ENCODE measurements at places on chromosomes 6 and 20.
A peak's percentile ranks its signal among the peaks of the same experiment; 100 is the strongest.

- DNase-seq, result no peak
Measured at GRCh38 chr6:88359530-88360202, 193.5 kb upstream of the CNR1 start.

GRCh38 chr6:166739976-166740318 is 112.9 kb upstream of the RPS6KA2 start:
- no peak for DNase-seq

- no peak for DNase-seq
Measured at GRCh38 chr6:121093928-121094327, 240.4 kb downstream of the TBC1D32 start.

- DNase-seq, result no peak
Measured at GRCh38 chr6:139243536-139243935, 48.3 kb downstream of the TXLNB start.

DNA sequence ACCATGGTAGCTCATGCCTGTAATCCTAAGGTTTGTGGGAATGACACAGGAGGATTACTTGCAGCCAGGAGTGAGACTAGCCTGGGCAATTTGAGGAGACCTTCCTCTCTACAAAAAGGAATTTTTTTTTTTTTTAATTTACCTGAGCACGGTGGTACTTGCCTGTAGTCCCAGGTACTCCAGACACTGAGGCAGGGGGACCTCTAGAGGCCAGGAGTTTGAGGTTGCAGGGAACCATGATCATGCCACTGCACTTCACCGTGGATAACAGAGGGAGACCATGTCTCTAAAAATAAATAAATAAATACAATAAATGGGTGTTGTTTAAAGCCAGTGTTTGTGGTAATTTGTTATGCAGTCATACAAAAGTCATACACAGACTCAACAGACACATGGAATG is 2.4 kb upstream of the HLA-F start:
- no peak for DNase-seq

GRCh38 chr6:170444056-170444591 is 109.0 kb downstream of the PSMB1 start:
- no peak for DNase-seq

DNA sequence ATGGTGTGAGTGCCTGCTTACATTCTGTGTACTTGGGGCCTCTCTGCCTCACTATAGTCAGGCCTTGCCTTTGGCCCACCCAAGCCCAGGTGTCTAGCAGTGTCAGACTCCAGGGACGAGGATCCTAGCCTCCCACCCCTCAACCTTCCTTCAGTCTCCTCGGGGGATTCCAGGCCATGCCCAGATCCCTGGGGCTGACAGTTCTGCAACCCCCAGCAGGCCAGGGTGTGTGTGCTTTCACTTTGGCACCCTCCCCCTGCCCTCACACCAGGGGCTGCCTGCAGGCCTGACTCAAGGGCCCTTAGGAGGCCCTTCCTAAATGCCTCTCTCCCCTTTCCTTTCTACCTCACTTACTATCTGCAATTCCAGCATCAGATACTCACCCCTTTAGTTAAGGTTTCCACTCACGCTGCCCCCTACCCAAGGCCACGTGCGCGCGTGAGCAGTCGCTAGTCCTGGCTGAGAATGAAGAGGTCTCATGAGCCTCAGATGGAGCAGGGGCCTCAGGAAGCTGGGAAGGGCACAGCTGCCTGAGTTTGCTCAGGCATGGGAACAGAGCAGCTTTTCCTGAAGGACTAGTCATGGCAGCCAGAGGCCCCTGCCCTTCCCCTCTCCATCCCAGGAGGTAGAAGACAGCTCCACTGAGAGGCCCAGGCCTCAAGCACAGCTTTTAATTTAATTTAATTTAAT is 859 bp upstream of the CLPS start:
- DNase-seq, result peak; percentile 32

- DNase-seq, result no peak
Measured at GRCh38 chr6:108809211-108809610, 39.0 kb upstream of the ARMC2 start.

DNA sequence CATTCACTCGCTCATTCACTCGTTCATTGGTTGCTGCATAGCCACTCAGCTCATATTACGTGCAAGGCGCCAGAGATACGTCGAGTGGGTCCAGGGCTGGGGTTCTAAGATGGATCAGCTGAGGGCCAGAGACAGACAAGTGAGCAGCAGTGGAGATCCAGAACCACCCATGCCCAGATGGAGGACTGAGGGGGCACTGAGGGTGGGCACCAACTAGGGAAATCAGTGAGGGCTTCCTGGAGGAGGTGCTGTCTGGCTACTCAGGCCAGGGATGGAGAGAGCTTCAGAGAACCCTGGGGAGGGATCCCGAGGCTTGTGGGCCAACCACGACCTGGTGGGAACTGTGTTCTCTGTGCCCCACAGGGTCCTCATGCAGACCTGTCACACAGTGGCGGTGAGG is 364 bp upstream of the SPDEF start:
- no peak for DNase-seq

GRCh38 chr6:138397128-138398122 is 6.6 kb upstream of the HEBP2 start:
- DNase-seq, result no peak

DNA sequence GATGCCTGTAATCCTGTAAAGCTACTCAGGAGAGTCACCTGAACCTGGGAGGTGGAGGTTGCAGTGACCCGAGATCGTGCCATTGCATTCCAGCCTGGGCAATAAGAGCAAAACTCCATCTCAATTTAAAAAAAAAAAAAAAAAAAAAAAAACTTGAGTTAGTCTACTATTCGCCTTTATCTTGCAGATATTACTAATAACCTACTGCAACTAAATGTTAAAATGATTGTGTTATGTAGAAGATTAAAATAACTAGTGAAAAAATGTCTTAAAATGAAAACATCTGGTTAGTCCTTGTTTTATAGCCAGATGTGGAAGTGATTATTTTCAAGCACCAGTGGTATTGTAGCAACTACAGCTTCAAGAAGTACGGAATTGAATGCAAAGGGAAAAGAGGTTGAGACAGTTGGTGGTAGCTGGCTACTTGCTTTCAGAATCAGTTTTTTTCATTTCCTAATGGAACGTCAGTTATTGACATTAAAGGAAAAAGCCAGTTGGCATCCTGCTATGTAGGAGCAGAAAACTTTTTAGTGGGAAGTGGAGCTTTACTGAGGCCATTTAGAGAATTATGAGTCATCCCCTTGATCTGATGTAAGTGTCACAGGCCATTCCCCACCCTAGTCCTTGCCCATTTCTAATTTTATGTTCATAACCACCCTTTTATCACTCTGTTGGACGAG is 43.8 kb upstream of the DYNLRB1 start:
- no peak for DNase-seq
